GM04504 (cell line): ENCODE measurements at places on chromosomes 2 and 18.

DNA sequence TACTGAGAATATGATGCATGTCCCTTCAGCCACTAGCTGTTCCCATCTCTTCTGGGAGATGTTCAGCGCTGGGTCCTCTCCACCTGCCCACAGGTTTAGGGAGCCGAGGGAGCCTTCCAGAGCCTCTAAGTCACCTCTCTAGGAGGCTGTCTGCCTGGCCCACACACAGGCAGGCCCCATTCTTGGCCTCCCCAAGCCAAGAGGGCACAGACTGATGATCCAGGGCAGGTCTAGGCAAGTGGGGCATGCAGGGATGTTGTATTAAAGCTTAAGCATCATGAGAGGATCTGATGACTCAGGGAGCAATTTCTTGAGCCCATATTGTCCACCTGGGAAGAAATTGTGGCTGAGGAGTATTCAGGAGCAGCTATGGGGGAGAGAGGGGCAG is 19.9 kb downstream of the TMSB10 start:
- no peak for DNase-seq

DNA sequence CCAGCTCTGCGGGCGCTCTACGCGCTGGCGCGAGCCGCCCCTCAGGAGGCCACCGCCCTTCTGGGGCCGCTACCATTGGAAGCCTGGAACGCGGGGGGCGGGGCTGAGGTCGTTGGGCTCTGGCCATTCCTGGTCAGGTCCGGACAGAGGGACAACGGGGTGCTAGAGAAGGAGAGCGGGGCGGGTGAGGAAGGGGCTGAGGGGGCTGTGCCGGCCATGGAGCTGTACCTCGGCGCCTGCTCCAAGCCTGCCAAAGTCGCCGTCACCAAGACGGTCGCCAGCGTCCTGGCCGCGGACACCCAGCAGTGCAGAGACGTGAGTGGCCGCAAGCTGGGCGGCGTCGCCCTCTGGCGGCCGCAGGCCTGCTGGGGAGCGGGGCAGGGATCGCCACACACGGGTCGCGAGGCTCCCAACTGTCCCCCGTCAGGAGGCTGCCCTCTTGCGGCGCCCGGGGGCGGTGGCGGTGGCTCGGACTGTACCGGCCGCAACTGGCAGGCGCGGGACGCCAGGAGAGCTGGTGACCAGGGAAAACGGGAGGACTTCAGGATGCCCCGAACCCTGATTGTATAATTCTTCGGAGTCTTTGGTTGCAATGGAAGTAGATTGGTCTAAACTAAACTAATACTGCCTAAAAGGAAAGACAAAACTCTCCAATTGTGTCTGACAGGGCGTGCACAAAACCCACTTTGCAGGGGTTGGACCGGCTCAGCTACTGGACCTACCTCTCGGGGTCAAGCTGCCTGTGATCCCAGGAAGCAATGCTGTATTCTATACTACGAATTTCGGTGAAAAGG is at the start of gene FSIP2:
Gene FSIP2 (plus strand): TSS at position 126 of the 794 bp plus-strand sequence. CDS start 91 bp downstream, at position 217.
- DNase-seq: no peak

GRCh38 chr2:194443926-194444325 is 1213.1 kb upstream of the SLC39A10 start:
- no peak for DNase-seq

DNA sequence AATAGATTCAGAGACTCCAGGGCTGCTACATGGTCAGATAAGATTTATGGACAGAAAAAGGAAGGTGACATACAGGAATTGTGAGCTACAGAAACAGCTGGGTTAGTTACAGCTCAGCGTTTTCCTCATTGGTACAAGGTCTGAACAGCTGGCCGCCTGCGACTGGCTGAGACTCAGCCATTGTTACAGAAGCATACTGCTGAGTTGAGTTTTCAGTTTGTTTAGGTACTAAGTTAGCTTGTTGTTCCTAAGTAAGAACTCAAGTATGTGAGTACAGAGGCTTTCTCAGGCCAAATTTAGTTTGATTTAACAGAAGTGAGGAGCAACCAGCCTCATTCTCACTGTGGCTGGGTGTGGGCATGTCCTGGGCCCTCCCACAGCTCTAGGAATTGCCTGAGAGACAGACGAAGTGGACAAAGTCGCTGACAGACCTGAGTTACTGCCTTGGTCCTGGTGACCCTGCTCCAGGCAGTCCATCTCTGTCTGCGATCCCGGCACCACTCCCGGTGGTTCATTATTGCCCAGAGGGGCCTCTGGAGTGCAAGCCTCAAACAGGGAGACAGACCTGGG is 27.8 kb upstream of the RHOB start:
- DNase-seq: no peak

GRCh38 chr2:232925153-232925820 is 55.2 kb downstream of the SNORC start:
- no peak for DNase-seq

GRCh38 chr2:45432406-45432805 is 178.7 kb downstream of the SRBD1 start:
- DNase-seq: no peak
